ENCODE measurements at places on chromosomes 2 and 18.

DNA sequence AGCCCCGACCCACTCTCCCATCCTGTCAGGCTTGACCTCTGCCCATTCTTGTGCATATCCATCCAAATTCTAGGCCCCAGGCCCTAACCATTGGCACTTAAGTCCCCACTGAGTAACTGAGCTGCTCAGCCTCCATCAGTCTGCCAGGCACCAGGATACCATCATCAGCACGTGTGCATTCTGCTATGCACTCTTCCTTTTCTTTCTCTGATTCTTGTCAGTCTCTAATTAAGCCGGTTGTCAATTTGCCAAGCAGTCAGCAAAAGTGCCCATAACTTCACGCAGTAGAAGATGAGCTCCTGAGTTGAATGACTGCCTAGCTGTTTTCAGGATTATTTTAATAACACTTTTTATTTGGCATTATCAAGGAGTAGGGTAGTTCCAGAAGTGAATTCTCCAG, 107.2 kb downstream of the FEZ2 start:
- DNase-seq, result no peak

GRCh38 chr2:15436195-15436594, 124.9 kb downstream of the NBAS start:
- DNase-seq, result no peak

GRCh38 chr2:203045867-203046266, 31.2 kb downstream of the NBEAL1 start:
- DNase-seq, result no peak

DNA sequence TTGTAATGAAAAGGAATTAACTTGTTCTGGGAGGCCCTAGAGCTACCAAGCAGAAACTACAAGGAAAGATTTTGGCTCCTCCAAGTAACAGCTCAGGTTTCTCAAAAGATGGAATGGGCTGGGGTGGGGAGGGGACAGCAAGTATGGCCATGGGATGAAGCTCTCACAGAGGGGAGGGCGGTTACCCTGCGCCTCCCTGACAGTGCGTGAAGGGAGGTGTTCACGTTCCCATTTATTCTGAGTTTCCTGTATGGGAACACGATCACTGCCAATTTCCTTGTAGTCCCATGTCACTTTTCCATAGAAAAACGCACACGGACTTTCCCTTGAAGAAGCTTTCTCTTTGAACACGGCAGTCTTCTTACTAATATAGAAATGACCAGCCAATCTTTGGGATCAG, 17.0 kb downstream of the CDC42EP3 start:
- no peak for DNase-seq

GRCh38 chr18:36912887-36913286, 84.0 kb downstream of the KIAA1328 start:
- DNase-seq, result no peak

- DNase-seq, result no peak
Measured at GRCh38 chr2:79780781-79781180, 267.9 kb downstream of the CTNNA2 start.

DNA sequence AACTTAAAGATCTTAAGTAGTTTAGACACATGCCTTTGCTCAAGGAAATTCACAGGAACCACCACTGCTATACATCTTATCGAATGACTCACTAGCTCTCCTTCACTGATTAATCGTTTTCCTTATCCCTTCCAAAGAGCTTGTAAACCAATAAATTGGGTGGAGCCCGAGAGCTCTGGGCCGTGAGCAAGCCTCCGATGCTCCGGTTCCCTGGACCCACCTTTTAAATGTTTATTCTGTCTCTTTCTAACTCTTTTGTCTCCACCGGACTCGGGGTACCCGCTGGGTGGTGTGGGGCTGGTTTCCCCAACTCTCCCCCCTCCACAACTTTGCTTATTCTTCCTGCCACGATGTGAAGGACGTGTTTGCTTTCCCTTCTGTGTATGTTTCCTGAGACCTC, 292.9 kb upstream of the TMEFF2 start:
- DNase-seq, result no peak

DNA sequence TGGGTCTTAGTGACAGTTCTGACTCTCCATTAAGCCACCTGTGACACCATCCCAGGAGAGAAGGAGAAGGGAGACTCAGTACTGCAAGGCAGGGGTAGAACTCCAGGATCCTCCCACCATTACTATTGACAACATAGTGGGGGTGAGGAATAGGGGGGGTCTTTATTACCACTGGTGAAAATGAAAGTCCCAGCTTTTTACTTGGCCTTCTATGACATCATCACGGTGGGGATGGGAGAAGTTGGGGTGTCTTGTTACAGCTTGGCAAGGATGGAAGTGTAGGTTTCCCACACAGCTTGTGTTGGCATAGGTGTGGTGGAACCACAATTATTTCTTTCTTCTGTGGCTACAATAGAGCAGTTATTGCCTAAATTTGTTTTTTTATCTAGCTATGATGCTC, 203.9 kb upstream of the DTNA start:
- DNase-seq, result no peak

GRCh38 chr2:174495365-174496012, 8.7 kb upstream of the GPR155 start:
- no peak for DNase-seq

- DNase-seq, result no peak
Measured at GRCh38 chr2:37784759-37785149, 113.3 kb upstream of the CDC42EP3 start.

DNA sequence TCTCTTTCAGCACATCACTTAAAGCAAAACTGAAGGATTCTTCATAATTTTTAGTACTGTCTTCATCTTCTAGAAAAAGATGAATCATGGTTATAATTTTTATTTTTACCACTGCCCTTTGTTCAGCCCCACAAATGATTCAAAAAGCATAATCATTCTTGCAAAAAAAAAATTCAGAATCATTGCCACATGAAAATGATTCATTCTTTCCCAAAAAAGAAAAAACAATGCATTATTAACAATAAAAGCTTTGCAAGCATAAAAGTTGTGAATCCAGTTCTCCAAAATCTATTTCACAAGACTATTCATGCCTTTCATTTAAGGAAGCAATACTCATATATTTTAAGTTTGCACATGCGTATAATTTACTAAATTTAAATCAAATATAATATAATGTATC, 204.8 kb downstream of the RBM43 start:
- no peak for DNase-seq

- DNase-seq, result no peak
Measured at GRCh38 chr2:30267161-30267975, 36.0 kb downstream of the LBH start.

DNA sequence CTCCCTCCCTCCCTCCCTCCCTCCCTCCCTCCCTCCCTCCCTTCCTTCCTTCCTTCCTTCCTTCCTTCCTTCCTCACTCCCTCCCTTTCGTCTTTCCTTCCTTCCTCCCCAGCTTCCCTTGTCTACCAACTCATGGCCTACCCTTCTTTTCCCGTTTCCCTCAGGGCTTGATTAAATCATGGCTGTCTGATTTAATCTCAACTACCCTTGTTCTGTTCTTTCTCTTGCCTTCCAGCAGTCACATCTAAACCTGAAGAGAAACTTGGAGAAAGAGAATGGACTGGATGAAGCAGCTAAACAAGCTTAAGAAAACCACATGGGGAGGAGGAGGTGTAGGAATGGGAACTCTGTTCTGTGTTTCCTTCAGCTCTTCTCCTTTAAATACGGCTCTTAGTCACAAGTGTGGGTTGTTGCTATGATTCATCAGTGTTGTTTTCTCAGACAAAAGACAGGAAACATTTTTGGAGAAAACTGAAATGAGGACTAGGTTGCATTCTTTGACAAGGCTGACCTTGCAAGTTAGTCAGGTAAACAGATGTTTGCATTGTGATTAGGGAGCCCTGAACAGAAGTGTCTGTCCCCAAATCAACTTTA, 177.9 kb downstream of the LRRTM1 start:
- no peak for DNase-seq

GRCh38 chr2:118103951-118104940, 16.0 kb downstream of the INSIG2 start:
- no peak for DNase-seq

GRCh38 chr18:27120246-27120645, 64.9 kb downstream of the CHST9 start:
- peak; percentile 39 for DNase-seq

- DNase-seq, result no peak
Measured at GRCh38 chr2:147614471-147614870, 230.4 kb upstream of the ACVR2A start.

GRCh38 chr2:158498043-158498748, 41.4 kb downstream of the PKP4 start:
- no peak for DNase-seq

Measured in kidney epithelial cell (primary cell).